ENCODE measurements at places on chromosomes 6 and 20.

DNA sequence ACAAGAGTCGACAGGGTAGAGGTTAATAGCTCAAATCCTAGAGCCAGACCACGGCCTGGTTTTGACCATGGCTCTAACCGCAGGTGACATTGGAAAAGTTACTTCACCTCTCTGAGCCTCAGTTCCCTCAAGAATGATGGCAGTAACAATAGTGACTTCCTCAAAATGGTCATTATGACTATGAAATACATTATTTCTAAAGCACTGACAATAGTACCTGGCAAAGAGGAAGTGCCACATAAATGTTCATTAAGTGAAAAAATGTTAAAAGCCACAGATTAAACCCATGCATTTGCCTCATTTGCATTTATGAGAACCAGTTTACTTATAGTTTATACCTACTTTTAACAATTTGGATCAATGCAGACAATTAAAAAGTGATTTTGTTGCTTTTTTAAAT, 12.3 kb downstream of the BTBD3 start:
- no peak for DNase-seq

GRCh38 chr6:29631209-29631810, 1.7 kb downstream of the GABBR1 start:
- DNase-seq: peak; percentile 40

DNA sequence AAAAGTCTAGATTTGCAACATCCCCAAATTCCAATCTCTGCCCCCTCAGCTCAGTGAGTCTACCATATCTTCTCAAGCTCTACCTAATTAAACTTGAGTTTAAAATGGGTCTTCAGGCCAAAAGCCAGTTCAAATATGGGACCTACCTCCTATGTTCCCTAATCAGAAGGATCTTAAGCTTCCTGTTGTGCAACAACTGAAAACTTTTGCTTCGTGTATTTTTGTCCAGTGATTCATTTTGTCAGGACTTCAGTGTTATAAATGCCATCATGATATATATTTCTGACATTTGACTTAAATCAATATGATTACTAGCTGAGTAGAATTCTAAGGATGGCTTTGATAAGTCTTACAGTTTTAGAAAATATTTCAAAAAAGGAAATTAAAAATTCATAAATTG, 622.6 kb upstream of the PTCHD4 start:
- peak; percentile 78 for DNase-seq

DNA sequence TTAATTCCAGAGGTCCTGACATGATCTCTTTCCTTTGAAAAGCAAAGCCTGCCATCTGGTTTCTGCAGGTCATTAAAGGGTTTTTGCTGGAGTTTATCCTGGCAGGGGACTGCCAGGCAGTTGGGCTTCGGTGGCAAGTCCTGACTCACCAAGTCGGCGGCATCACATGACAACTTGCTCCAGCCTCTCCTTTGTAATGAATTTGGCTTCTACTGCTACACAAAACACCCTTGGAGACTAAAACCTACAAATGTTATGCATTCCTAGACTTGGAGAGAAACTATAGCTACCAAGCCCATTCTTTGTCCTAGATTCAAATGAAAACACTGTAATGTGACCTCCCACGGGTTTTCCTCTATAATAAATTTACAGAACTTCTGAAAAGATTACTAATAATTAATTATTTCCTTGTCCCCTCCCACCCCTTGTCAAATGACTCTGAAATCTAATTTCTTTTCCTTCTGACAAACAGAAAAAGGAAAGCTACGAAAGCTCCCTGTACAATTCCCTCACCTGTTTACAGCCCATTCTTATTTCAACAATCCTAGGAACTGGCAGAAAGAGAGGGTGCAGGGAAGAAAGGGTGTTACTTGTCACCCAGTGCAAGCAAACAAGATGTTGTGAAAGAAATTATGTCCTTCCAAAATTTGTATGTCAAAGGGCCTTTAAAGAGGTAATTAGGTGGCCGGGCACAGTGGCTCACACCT, 62.9 kb downstream of the QRSL1 start:
- peak; percentile 30 for DNase-seq

DNA sequence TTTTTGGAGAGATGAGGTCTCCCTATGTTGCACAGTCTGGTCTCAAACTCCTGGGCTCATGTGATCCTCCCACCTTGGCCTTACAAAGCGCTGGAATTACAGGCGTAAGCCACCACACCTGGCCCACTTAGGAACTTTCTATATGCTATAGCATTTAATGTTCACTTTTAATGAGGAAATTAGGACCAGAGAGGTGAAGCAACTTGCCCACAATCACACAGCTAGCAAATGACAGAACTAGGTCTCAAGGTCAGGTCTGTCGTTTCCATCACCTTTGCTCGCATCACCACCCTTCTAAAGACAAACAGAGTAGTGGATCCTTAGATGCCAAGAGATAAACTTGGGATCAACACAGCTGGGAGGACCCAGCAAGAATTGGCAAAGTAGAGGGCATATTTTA, 381.7 kb downstream of the CD83 start:
- DNase-seq: no peak

DNA sequence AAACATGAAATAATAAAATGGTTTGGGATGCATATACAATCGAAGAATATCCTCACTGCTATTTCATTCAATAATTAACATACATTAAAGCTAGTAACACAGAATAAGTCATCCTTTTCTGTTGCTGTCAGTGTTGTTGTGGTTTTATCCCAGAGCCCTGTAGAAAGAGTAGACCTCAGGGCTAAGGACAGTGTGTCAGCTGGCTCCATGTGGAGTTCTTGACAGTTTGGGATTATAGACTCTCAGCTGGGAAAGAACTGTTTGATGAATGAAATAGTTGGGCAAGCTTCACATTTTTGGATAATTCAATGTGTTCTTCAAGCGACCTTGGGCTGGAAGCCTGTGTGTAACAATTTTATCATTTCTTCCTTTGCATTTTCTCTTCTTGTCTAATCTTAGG, 10.1 kb downstream of the UTRN start:
- DNase-seq: no peak

- DNase-seq: peak; percentile 17
These were observed 216.9 kb upstream of the LRFN2 start for GRCh38 chr6:40803897-40804702.

- no peak for DNase-seq
These were observed 313.2 kb upstream of the MAP3K7 start for GRCh38 chr6:90900034-90900433.

DNA sequence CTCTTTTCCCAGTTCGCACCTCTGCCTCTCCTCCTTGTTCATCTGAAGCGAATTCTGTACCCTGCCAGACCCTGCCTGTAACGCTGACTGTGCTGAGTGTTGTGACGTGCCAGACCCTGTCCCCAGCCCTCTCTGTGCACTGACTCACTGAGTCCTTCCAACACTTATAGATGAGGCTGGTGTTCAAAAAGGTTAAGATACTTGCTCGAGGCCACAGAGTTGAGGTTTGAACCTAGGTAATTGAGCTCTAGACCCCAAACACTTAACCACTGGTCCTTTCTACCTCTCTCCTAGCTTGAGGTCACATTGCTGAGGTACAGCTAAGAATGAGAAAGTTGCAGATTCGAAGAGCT, 45.7 kb upstream of the NEDD9 start:
- no peak for DNase-seq

- DNase-seq: no peak
These were observed 23.9 kb downstream of the NT5E start for GRCh38 chr6:85473748-85474147.

- DNase-seq: no peak
These were observed 81.7 kb upstream of the PDE10A start for GRCh38 chr6:165744555-165745228.

GRCh38 chr6:161374971-161375873, 101.4 kb upstream of the AGPAT4 start:
- DNase-seq: no peak

GRCh38 chr20:58146746-58147140, 81.7 kb downstream of the ANKRD60 start:
- no peak for DNase-seq
